ENCODE measurements at places on chromosomes 3 and 15.

DNA sequence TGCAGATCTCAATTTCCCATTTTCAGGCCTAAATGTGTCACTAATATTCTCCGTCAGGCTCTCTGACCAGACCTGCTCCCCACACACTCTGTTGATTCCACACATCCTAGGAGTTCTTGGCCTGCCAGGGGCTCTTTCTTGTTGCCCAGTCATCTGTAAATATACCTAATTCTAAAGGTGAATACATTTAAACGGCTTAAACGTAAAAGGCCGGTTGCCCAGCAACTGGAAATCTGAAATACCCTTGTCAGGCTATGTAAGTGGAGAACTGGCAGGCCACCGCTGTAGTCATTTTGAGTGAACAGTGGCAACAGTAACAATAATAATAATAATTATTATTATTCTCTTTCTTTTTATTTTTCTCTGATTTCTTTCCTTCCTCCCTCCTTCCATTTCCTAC lies 302.7 kb downstream of the AGBL1 start:
- DNase-seq, result no peak

DNA sequence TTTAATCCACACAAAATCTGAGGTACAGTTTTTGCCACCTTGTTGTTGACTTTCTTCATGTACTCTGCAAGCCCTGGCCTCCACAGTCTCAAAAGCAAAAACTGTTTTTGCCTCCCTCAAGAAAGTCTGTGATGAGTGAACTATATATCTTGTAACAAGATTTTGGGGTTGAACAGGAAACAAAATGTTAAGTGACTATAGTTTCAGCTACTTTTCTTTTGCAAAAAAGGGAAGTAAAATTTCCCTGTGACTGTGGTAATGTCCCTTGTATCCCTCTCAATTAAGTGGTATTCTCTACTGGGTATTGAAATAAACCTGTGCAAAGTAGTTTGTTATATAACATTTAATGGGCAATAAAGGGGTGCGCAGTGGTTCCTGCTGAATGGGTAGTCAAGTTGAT lies 21.3 kb upstream of the SCAANT1 start:
- DNase-seq, result no peak

DNA sequence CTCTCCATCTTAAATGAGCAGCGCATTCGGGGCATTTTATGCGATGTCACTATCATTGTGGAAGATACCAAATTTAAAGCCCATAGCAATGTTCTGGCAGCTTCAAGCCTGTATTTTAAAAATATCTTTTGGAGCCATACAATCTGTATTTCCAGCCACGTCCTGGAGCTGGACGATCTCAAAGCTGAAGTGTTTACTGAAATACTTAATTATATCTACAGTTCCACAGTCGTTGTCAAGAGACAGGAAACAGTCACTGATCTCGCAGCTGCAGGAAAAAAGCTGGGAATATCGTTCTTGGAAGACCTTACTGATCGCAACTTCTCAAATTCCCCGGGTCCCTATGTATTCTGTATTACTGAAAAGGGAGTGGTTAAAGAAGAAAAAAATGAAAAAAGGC lies 44.4 kb upstream of the RASA2 start:
- no peak for DNase-seq

GRCh38 chr15:39961051-39961450 lies 27.1 kb downstream of the EIF2AK4 start:
- no peak for DNase-seq

All from AG09309 (cell line).